ENCODE measurements at places on chromosomes 3 and 15.

DNA sequence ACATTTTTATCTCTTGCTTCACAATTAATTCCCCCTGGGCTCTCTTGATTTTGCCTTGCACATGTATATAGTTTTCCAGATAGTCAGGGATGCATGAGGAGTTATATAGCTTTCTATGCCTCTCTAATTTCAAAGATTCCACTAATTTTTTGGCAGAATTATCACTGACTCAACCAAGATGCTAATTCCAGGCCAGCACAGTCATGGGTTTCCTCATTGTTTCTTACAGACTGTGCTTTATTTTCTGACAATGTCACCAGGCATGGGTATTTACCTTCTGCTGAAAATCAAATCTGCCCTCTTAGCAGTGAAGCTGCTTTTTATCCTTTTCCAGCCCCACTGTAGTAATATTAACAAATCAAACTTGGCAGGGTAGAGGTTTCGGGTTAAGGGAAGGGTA is 1520.6 kb upstream of the CADM2 start:
- no peak for DNase-seq

GRCh38 chr3:115151921-115152320 is 4.8 kb upstream of the ZBTB20 start:
- no peak for DNase-seq

GRCh38 chr15:70362350-70362749 is 264.6 kb upstream of the TLE3 start:
- no peak for DNase-seq

DNA sequence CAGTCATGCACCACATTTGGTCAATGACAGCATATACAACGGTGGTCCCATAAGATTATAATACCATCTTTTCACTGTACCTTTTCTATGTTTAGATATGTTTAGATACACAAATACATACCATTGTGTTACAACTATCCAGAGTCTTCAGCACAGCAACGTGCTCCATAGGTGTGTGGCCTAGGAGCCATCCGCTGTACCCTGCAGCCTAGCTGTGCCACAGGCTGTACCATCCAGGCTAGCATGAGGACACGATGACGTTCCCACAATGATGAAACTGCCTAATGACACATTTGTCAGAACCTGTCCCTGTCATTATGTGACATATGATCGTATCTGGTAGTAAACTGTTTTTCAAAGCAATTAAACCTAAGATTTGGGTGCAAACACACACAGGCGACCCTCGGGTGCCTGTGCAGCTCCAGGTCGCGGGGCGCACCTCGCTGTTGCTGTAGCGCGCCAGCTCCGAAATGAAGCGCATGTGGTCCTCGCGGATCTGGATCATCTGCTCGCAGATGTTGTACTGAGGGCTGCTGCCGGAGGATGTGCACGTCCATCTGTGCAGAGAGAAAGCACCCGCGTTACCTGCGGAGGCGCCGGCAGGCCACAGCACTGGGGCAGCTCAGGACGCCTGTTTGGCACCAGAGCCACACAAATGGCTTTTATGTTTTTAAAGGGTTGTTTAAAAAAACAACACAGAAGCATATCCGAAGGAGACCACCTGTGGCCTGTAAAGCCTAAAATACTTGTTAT is 48.2 kb downstream of the CYFIP1 start:
- DNase-seq = no peak

DNA sequence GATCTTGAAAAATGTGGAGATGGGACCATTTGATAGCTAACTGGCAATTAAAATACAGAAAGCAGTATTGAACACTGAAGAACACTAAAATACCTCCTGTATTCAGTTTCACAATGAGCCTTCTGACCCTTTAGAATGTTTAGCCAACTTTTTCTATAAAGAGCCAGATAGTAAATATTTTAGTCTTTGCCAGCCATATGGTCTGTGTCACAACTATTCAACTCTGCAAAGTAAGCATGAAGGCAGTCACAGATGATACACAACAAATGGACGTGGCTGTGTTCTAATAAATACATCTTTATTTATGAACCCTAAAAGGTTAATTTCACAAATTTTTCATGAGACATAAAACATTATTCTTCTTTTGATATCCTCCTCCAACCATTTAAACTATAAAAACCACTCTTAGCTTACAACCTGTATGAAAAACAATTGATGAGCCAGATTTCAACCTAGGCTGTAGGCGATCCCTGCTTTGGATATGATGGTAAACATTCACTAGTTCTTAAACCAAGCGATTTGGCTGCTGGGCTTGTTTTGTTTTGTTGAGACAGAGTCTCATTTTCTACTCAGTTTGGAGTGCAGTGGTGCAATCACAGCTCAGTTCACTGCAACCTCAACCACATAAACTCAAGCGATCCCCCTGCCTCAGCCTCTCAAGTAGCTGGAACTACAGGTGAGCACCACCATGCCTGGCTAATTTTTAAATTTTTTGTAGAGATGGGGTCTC is 13.6 kb upstream of the CSPG5 start:
- DNase-seq = no peak

DNA sequence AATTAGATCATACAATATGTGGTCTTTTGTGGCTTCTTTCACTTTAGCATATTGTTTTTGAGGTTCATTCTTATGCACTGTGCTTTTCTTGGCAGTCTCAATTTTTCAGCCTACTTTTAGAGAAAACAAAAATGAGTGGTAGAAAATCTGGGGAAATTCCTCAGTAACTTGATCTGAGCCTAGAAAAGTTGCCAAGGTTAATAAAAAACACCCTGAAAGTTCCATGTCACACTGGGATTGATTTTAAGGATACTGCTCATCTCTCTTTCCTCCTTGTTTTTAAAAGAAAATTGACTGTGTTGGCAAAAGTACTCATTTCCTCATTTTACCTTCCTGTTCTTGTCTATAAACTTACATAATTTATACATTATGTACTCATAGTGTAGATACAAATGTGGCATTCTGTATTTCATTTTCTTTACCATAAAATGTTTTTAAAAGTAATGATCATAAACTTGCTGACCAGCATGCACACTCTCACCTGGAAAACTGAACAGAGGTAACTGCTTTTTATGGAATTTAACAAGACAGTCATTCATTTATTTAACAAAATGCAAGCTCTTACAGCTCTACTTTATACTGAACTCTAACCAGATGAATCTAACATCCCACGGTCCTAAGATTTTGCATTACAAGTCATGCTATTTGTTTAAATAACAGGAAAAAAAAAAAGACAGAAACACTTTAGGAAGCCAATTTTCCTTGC is 28.6 kb upstream of the SH3BP5 start:
- no peak for DNase-seq

- DNase-seq = no peak
Measured at GRCh38 chr3:9951126-9951525, 1.1 kb downstream of the PRRT3 start.

GRCh38 chr3:145943952-145944351 is 217.0 kb downstream of the PLOD2 start:
- DNase-seq = no peak

DNA sequence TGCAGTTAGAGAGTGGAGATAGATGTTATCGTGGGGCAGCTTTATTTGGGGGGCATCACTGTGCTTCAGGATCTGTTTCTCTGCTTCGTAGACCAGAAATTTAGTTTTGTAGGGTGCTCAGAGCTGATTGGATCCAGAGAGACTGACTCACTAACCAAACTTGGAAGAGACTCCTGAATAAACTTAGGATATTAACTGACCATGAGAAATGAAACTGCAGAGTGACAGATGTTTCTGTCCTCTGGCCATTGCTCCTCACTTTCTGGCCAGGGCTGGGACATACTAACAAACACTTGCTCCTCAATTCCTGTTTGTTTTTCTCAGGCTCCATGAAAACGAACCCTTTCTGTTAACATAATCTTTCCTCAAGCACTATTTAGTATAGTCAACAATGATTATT is 4.3 kb downstream of the ZNF592 start:
- DNase-seq = no peak

GRCh38 chr3:9012521-9012920 is 49.2 kb upstream of the RAD18 start:
- DNase-seq = no peak

- DNase-seq = no peak
Measured at GRCh38 chr15:62392376-62392775, 227.3 kb upstream of the C2CD4B start.

DNA sequence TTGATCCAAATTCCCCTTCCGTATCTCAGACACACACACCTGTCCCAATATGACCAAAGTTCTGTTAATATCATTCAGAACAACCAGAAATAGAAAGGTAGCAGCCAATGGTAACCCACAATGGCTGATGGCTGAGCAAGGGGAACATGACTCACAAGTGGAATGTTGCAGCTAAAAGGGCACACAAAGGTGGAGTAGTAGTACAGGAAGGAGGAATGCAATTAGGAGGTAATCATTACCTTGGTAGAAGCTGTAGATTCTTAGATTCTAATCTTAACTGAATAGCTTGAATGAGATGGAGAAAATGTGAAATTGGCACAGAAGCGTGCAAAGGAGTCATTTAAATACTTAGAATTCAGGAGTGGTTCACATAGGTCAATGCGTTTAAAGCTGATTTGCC is 347.9 kb downstream of the NR2F2 start:
- DNase-seq = no peak

GRCh38 chr3:52322466-52322865 is 6.3 kb downstream of the DNAH1 start:
- no peak for DNase-seq

DNA sequence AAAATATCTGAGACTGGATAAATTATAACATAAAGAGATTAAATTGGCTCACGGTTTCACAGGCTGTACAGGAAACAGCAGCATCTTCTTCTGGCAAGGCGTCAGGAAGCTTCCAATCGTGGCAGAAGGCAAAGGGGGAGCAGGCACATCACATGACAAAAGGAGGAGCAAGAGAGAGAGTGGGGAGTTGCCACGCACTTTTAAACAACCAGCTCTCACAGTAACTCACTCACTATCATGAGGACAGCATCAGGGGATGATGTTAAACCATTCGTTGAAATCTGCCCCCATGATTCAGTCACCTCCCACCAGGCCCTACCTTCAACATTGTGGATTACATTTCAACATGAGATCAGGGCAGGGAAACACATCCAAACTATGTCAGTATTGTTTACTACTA is 114.5 kb upstream of the SPATA16 start:
- DNase-seq = no peak

- no peak for DNase-seq
Measured at GRCh38 chr3:115602194-115602593, 21.1 kb upstream of the GAP43 start.

DNA sequence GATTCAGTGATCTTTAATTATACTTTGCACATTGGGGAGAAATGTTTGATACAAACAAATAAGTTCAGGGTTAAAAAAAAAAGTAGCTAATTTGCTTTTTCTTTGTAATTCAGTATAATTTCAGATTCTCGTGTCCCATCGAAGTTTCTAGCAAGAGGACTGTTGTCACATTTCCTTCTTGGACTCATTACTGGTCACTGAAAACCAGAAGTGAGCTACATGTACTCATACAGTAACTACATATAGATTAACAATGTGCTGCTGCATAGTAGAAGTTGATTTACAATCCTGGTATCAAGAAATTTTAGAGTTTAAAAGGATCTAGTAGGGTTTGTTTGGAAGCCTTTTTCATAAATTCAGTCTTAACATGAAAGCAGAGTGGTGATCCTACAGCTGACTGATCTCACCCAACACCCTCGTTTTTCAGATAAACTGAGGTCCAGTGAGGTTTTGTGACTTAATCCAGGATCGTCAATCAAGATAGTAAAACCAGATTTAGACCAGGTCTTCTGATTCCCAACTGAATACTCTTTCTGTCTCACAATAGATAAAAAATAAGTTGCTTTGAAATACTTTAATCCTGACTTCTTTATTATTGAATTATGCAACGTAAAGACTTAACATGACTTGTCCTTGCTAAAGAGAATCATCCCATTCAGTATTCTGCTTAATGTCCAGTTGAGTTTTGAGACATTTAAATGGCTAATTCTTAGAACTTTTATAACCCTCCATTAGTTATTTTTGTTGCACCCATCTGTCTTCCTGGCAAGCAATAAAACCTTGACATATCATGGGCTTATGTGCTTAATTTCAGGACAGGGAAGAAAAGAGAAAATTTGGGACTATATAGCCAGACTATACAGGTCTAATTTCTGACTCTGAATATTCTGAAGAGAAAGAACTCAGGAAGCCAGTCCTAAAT is 2.8 kb downstream of the SEC62 start:
- DNase-seq = no peak

DNA sequence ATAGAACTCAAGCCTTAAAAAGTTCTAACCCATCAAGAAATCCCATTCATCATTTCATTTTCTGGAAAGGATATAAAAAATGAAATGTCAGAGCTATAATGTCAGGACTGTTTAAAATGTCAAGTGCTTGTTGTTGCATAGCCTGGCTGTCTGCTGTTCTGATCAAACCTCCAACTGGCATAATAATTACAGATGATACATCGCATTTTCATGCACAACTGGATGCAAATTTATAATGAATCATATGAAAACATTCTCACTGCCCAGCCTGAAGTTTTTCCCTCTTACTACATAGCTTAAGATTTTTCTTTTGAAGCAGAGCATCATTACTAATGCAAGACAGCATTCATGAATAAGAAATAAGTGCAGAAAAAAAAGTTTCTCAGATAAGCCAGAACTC is 46.5 kb downstream of the GUCA1C start:
- DNase-seq = no peak

DNA sequence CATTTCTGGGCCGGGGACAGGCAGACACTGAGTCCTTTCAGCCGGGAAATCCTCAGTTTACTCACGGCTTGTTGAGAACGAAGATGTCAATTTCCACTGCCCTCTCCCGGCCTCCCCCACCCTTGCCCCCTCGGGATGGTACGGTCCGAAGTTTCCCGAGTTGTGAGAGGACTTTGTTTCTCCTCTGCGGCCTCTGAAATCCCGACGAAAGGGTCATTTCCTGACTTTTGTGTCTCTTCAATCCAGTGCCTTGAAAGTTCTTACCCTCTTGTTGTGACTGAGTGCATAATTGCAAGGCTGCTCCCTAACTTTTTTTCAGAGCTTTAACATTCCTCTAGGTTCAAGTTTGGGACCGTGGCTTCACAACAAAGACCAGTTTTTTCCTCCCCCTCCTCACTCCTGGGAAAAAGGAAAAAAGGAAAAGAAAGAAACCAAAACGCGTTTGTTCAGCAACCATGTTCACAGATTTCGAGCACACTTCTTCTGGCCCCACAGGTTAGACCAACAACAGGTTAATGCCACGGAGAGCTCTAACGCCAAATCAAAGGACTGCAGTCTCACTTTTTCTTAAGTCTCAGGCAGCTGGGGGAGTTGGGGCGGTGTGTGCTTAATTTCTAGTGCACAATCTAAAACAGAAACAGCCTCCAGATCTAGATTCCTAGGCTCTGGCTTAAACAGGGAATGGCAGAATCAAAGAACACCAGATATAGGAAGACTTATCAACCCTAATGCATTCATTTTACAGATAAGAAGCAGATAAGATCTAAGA is 138.9 kb downstream of the TMCO5A start:
- no peak for DNase-seq

GRCh38 chr3:174363256-174363655 is 495.9 kb upstream of the NAALADL2 start:
- DNase-seq = no peak

- no peak for DNase-seq
Measured at GRCh38 chr3:16377196-16377595, 112.2 kb downstream of the OXNAD1 start.

GRCh38 chr3:172323894-172324610 is 124.2 kb downstream of the GHSR start:
- no peak for DNase-seq

All from D721Med (cell line).